ENCODE measurements at places on chromosomes 3 and 15.

DNA sequence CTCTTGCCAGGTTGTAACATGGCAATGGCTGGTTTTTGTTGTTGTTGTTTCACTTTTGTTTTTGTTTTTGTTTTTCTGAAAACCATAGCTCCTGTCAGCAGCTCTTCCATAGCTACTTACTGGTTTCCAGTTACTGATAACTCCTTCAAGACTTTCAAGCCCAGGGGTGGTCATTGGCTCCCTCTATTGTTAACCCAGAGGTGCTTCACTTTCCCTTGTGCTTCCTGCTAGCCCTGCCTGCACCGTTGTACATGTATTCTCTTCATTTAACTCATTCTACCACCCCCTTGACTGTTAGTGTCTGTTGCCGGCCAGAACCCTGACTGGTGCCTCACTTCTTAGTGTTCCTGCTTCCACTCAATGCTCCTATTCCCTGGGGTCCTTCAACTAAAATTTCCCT, 4.2 kb upstream of the TRAT1 start:
- no peak overlapping the region for H3K4me3 ChIP-seq
- peaks cover 37% of the 10 kb centered on the region for H3K4me1 ChIP-seq
- H3K27ac ChIP-seq, result no peak overlapping the region
- H3K27me3 ChIP-seq, result no peaks in the 10 kb centered on the region
- peak; percentile 77 for DNase-seq

- H3K36me3 ChIP-seq, result no peaks in the 10 kb centered on the region
- no peak for DNase-seq
- H3K27me3 ChIP-seq, result no peaks in the 10 kb centered on the region
- peaks cover 6% of the 10 kb centered on the region for H3K4me1 ChIP-seq
These were observed 277.3 kb upstream of the NR2F2 start for GRCh38 chr15:96053031-96053780.

GRCh38 chr3:9122732-9123364, 126.6 kb downstream of the SRGAP3 start:
- DNase-seq, result no peak
- H3K4me3 ChIP-seq, result no peak overlapping the region
- no peak overlapping the region for H3K27ac ChIP-seq

DNA sequence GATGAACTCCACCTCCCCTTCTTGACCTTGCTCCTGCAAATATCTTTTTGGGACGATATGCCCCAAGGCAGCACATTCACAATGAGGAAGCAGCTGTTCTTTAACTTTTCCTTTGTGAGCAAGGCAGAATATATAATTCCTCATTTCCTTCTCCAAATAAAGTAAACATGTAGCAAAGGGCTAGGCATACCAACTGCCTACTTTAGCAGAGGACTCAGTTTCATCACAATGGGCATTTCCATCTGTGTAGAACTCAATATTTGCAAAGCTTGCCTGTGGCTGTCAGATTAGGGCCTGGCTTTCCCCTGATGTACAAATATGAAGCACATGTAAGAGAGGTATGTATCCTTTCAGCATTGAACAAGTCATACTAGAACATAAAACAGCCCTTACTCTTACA, 366.9 kb downstream of the RSL24D1 start:
- no peaks in the 10 kb centered on the region for H3K4me1 ChIP-seq
- no peak overlapping the region for H3K4me3 ChIP-seq
- H3K36me3 ChIP-seq, result no peaks in the 10 kb centered on the region
- no peak overlapping the region for H3K27ac ChIP-seq
- no peak for DNase-seq

DNA sequence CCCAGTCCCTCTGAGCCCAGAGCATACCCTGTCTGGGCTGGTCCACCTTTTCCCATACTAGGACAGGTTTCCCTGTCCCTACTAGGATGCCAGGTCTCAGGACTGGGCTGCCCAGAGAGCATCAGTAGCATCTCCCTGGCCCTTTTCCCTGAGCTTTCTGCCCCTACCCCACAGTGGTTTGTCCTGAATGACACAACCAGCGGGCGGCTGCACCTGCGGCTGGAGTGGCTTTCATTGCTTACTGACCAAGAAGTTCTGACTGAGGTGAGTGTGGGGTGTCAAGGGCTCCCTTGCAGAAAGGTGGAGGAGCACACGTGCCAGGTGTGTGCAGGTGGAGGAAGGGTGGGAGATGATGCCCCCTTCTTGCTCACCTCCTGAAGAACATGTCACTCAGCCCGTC, 33.5 kb downstream of the ESYT3 start:
- H3K4me1 ChIP-seq, result no peaks in the 10 kb centered on the region
- H3K36me3 ChIP-seq, result no peaks in the 10 kb centered on the region
- no peak overlapping the region for H3K4me3 ChIP-seq
- no peaks in the 10 kb centered on the region for H3K27me3 ChIP-seq
- no peak overlapping the region for H3K27ac ChIP-seq
- DNase-seq, result no peak
